ENCODE measurements at places on chromosomes 1 and 21.

DNA sequence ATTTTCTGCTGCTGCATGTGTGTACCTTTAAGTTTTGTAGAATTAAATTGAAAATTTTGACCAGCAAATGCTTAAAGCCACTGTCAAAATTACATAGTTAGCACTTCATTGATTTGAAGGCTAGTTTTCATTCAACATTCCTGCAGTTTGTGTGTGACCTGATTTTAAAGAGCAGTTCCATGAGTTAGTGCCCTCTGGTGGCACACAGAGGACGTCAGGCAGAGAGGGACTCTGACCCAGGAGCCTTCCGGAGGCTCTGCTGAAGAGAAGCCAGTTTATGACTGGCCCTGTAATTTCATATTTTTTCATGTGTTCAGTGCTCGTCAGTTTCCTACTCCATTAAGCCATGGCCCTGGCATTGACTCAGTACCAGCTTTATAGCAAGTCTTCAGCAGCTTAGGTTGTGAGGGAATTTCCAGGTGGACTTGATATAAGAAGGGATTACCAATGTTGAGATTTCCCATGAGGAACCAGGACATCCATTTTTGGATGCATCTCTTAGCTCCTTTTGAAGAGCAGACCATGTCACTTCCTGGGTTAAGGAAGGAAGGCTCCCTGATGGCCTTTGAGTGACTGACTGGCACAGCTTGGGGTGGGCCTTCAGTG is 104.7 kb downstream of the CAMTA1 start:
- DNase-seq = no peak

DNA sequence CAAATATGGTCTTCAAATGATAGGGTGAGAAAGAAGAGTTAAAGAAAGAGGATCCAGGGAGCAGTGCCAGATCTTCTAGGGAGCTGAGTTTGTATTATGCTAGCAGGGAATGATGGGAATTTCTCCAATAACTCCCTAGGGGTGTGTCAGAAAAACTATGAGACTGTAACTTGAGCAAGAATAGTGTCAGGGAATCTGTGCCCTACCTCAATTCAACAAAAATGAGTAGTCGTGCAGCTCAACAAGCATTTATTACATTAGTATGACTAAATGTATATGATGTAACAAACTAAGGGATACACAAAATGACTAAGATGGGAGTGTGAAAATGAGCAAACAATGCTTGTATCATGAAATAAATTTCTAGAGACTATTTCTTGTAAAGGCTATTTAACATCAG is 24.2 kb downstream of the SPAG17 start:
- DNase-seq = no peak

- DNase-seq = no peak
Observed at GRCh38 chr21:26597031-26597430, 23.9 kb upstream of the CYYR1 start.

- DNase-seq = peak; percentile 54
Observed at GRCh38 chr1:209565759-209566678, 17.5 kb upstream of the CAMK1G start.

DNA sequence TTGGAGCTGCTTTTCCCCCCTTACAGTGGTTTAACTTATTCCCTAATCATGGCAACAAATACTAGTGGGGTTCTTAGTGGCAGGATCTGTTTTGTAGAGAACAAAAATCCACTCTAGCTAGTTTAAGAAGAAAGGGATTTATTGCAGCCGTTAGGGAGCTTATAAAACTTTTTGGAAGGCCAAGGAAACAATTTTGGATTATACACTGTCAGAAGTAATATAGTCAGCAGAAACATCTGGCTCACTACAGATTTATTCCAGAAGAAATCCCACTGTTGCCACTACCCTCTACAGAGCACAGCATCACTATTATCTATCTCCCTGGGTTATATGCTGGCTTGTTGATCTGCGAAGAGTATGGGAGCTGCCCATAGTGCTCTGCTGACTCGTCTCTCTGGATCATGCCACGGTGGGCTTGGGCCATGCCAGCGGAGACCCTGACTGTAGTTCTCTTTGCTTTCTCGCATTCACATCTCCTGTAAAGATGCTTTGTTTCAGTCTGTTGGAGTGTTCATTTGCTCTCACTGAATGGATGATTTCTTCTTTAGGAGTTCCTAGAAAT is 107.5 kb downstream of the ODF2L start:
- no peak for DNase-seq

DNA sequence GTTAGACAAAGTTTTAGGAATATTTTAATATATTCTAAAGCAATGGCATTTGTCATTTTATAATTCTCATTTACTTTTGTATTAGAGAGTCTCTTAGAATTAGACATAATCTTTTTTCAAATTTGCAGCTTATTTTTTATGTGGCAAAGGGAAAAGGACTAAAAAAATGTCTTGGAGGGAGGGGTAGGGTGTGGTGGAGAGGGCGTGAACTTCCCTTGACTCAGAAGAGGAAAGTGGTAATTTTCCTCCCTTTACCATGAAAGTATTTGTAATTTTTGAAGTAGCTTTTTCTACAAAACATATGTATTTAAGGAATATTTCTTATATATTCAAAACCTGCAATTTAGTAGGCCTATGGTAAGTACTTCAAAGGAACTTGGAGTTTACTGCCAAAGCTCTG is 6.9 kb upstream of the RABGAP1L start:
- DNase-seq = no peak

DNA sequence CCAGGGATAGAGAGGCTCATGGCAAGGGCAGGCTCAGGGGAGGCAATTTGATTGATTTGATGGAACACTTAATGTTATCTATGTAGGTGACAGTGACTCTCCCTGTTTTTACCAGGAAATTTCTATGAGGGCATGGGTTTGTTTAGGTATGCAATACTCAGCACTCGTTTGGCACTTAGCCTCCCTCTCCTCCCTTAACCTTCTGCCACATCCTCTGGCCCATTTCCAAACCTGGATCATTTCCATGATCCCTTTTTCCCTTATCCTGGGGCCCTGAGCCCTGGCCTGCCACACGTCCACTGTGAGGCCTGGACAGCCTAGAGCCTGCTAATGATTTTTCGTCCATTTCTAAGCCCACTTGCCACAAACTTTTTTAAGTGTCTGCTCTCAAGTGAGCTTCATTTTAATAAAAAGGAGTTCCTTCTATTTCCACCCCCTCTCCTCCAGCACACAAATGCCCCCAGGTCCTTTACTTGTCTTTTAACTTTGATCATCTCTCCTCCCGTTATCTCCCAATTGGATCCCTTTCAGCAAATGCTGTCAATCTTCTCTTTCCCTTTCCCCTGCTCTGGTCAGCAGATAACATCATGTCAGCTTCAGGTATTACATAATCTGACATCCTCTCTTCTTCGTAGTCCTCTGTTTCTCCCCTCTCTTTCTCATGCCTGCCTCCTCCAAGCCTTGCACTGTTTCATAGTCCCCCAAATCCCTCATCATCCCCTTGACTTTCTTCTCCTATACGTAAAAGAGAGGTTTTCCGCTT is 37.8 kb upstream of the GADD45A start:
- DNase-seq = peak; percentile 92

DNA sequence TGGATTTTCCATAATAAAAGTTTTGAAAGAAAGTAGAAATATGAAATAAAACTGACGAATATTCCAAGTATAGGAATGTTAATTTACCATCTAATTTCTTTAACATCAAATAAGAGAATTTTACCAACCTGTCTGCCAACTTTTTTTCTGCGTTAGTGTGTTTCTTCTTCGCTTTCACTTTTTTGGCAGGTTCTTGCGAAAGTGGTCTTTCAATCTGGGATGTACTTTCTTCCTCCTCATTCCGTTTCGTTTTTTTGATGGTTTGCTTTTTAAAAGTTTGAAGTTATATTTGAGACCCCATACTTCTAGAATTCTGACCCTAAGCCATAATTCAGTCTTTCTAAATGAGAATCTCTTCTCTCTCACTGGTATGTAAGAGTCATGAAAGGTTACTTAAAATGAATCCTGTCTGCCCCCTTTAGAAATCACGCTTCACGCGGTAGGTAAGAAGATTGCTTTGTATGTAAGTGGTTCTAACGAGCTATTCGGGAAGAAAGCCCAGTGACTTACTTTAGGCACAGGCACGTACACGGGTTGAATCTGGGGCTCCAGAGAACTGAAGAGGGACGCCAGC is 580 bp downstream of the RBM34 start:
- no peak for DNase-seq

DNA sequence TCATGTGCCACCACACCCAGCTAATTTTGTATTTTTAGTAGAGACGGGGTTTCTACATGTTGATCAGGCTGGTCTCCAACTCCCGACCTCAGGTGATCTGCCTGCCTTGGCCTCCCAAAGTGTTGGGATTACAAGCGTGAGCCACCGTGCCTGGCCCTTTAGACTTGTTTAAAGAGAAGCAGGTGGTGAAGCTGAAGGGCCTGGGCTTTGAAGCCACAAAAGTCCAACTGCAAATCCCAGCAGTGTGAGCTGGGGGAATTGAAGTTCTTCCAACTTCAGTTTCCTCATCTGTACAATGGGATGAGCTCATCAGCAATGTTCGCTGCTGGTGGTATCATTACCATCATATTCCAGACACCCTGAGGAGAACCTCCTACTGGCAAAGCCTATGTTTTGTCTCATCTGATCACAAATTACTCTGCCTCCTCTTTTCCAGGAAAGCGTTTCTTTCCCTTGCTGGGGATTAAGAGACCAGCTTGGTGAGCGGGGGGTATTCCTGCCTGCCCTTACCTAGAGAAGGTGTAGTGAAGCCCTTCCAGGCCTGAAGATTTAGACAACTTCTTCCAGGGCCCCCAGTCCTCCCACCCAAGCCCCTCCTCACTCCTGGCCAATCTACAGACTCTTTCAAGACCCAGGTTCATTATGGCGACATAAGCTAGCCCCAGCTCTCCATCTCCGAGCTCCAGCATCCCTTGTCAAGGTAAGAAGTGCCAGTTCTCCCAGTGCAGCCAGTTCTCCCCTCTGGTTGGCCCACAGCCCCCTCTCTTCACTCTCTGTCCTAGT is 2.4 kb upstream of the SHISA4 start:
- no peak for DNase-seq

DNA sequence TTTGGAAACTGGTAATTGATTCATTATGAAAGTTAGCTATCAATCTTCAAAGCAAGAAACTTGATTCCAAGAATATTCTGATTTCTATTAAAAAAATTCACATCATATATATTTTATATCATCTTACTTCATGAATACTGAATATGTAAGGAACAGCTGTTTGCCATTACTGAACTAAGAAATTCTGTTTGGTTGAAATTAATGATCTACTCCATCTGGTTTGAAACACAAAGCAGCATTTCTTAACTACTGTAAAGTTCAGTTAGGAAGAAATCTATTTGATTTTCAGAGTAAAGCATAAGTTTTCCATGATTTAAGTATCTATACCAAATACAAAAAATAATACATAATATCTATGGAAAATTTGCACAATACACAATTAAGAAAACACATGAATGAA is 66.0 kb upstream of the SCYL3 start:
- no peak for DNase-seq

- no peak for DNase-seq
Observed at GRCh38 chr1:159218649-159219636, 14.3 kb downstream of the ACKR1 start.

- peak; percentile 63 for DNase-seq
Observed at GRCh38 chr1:23417570-23417969, 7.0 kb downstream of the TCEA3 start.

GRCh38 chr21:40985370-40985769 is 138.4 kb upstream of the DSCAM start:
- DNase-seq = no peak

DNA sequence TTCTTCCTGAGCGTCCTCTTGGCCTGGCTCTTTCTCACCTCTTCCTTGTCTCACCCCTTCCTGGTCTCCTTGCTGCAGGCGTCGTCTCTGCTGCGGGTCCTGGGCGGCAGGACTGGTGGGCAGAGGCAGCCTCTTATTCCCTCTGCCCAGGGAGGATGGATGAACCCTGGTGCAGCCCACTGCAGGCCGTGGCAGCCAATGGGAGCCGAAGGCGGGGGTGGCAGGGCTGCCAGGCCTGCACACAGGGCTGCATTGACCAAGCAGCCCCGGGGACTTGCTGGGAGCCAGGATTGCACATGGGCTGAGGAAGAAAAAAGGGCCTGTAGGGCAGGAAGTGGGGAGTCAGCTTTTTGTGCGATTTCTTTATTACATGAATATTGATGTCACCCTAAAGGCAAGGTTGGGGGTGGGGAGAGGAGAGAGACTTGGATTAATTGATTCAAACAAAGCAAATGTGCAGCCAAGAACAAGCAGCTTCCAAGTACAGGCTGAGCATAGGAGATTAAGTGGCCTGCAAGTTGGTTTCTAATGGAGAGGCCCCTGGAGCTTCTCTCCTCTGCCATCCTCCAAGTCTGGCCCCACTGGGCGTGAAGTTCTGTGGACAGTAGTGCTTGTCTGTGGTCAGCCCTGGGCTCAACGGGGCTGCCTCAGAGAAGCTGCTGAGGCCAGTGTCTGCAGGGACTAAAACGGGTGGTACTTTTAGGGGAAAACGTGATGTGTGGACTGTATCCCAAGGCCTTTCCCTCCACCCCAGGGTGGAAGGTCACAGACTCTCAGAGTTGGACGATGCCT is at the start of gene S100B:
S100B (minus strand) TSS at position 108 of the 792 bp plus-strand sequence. CDS start 2,667 bp downstream, outside the sequence.
- no peak for DNase-seq

DNA sequence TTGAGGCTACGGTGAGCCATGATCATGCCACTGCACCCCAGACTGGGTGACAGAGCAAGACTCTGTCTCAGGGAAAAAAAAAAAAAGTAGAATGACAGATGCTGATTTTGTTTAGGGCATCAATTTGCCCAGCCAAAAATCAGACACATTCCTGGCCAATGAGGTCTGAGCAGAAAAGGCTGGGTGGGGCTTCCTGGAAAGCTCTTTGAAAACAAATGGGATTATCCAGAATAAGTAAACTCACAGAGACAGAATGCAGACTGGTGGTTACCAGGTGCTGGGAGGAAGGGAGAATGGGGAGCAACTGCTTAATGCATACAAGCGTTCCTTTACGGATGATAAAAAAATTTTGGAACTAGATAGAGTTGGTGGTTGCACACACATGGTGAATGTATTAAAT is 10.1 kb upstream of the CITED4 start:
- DNase-seq = no peak

DNA sequence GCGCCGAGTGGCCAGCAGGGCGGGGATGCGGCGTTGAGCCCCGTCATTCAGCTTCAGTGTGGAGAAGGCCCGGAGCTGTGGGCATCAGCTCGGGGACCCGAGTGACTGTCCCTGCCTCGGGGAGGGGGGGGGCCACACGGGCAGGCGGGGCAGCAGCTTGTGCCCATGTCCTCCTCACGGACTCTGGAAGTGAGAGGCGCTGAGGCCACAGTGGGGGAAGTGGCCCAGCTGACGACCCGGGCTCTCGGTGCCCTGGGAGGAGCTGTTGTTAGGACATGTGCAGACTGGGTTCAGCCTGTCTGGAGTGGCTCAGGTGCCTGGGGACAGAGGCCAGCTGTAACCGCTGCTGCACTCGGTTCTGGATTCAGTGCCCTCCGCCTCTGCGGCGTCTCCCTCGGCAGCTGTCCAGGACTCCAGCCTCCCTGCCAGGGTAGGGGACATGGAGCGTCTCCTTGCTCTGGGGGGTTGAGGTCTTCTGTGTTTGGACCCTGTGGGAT is 71.1 kb downstream of the SKI start:
- DNase-seq = no peak

- no peak for DNase-seq
Observed at GRCh38 chr1:100051401-100051800, 81.3 kb downstream of the SASS6 start.

- no peak for DNase-seq
Observed at GRCh38 chr1:31214316-31215064, 25.2 kb downstream of the NKAIN1 start.

Data from NCI-H2029 (cell line).